ENCODE measurements at places on chromosomes 16 and 17. TPM values are rescaled to one million over a fixed set of nuclear protein-coding genes. Genes with fewer than 3 reads are reported as not detected.
A peak's percentile ranks its signal among the peaks of the same experiment; 100 is the strongest.

GRCh38 chr17:39921323-39921722 is 2.9 kb upstream of the GSDMB start:
- no peak overlapping the region for H3K4me3 ChIP-seq
- no peak for DNase-seq
- no peaks in the 10 kb centered on the region for H3K4me1 ChIP-seq
- no peaks in the 10 kb centered on the region for H3K36me3 ChIP-seq
- no peaks in the 10 kb centered on the region for H3K27me3 ChIP-seq

DNA sequence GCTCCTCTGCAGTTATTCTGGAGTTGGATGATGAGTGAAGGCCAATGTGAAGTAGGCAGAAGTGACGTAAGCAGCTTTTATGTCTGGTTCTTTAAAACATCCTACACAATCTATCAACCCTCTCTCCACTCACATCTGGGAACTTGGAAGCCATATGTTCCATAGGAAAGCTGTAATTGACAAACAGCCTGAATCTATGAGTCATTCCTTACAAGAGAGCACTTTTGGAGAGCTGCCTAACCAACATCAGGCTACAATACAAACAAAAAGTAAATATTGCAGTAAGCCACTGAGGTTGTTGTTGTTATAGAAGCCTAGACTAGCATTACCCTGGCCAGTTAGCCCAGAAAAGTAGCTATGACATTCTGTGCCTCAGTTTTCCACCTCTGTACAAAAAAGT is 5.9 kb downstream of the CCL7 start:
- no peaks in the 10 kb centered on the region for H3K27me3 ChIP-seq
- H3K4me1 ChIP-seq, result no peaks in the 10 kb centered on the region
- H3K4me3 ChIP-seq, result no peak overlapping the region
- H3K27ac ChIP-seq, result no peak overlapping the region
- DNase-seq, result no peak

GRCh38 chr17:40407460-40407859 is 10.2 kb downstream of the TOP2A start:
- no peaks in the 10 kb centered on the region for H3K27me3 ChIP-seq
- H3K27ac ChIP-seq, result no peak overlapping the region
- no peak for DNase-seq
- no peak overlapping the region for H3K4me3 ChIP-seq

DNA sequence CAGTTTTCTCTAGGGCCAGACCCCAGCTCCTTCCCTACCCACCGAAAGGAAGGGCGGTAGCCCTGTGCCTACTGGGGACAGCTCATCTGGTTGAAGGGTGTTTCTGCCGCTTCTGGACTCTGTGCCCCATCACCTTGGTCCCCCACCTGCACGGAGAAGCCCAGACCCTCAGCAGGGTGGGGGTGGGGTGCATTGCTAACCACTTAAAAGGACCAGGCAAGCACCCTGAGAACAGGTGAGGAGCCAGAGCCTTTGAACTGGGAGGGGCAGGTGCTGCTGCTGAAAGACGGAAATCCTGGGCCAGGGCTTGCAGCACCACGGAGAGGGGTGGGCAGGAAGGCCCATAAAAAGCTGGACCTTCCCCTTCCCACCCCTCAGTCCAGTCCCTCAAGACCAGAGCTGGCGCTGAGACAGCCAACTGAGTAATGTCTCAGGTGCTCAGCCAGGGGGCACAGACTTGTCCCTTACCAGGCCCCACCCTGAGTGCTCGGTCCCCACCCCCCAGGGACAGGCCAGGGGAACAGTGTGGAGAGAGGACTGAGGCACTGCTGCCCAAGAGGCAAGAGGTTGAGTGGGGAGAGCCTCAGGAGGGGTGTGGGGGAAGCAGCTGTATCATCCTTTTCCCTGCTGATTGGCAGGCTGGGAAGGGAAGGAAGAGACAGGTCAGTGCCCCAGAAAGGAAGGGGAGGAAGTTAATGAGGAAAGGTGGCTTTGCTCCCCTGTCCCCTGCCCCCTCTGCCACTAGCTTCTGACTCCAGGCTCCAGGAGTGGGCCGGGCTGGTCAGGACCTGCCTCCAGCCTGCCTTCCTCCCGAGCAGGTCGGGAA is 10.9 kb upstream of the SP2 start:
- H3K27ac ChIP-seq, result no peak overlapping the region
- H3K36me3 ChIP-seq, result no peaks in the 10 kb centered on the region
- no peaks in the 10 kb centered on the region for H3K27me3 ChIP-seq
- H3K4me3 ChIP-seq, result no peak overlapping the region

- peaks cover 14% of the 10 kb centered on the region for H3K36me3 ChIP-seq
- H3K4me1 ChIP-seq, result peaks cover 17% of the 10 kb centered on the region
Measured at GRCh38 chr16:54932021-54932660, 1.5 kb downstream of the IRX5 start.

DNA sequence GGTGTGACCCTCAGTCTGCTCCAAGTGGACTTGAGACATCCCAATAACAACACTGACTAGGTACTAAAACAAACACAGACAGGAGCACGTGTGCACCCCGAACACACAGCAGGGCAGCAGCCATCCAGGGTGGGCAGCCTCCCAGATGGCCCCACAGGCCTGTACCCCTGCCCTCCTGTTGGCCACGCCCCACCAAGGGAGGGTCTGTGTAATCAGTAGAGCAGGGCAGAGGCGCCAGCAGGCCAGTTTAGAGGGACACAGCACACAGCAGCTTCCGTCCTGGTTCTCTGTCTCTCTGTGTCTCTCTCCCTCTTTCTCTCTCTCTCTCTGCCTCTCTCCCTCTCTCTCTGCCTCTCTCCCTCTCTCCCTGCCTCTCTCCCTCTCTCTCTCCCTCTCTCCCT is 21.4 kb downstream of the ACTG1 start:
- H3K27me3 ChIP-seq, result no peaks in the 10 kb centered on the region
- H3K27ac ChIP-seq, result no peak overlapping the region
- no peaks in the 10 kb centered on the region for H3K36me3 ChIP-seq
- DNase-seq, result no peak
- no peak overlapping the region for H3K4me3 ChIP-seq

- H3K4me1 ChIP-seq, result no peaks in the 10 kb centered on the region
- peak; percentile 44 for DNase-seq
- peaks cover 2% of the 10 kb centered on the region for H3K36me3 ChIP-seq
- no peak overlapping the region for H3K27ac ChIP-seq
- H3K27me3 ChIP-seq, result no peaks in the 10 kb centered on the region
Measured at GRCh38 chr17:79082311-79083190, 7.9 kb downstream of the ENGASE start.

DNA sequence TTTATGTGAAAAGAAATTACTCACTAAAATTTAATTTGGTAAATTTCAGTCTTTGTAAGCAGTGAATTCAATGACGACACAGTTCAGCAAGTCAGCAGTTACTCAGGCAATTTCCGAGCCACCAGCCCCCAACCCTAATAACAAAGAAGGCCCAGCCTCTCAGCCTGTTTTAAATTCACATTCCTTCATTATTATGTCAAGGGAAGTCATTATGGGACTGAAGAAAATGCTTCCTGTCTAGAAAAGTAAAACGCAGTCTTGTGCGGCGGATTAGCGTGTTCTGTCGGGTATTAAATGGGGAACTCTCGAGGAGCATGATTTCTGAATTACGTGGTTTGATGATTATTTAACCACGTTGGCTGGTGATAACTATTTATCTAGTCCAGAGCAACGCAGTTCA is 177.6 kb downstream of the AIPL1 start:
- H3K36me3 ChIP-seq, result no peaks in the 10 kb centered on the region
- H3K27ac ChIP-seq, result peak overlapping the region; percentile 83
- H3K4me1 ChIP-seq, result peaks cover 20% of the 10 kb centered on the region
- peak; percentile 95 for DNase-seq

DNA sequence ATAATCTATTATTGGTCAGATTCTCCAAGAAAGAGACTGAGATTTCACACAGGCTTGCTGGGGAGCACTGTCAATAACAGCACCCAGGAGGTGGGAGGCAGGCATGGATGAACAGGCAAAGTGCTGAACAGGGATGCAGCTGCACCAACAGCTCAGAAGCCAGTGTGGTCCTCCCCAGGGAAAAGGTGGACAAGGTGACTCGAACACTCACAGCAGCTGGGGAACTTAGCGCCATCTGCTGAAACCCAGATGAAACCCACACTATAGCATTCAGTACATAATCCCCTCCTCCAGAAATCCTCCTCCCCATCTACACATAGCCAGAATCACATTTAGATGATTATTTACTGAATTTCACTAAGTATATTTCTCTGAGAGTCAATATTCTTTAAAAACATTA is 255.2 kb upstream of the WSB1 start:
- no peak overlapping the region for H3K4me3 ChIP-seq
- peak; percentile 9 for DNase-seq
- H3K36me3 ChIP-seq, result no peaks in the 10 kb centered on the region
- no peaks in the 10 kb centered on the region for H3K4me1 ChIP-seq
- no peak overlapping the region for H3K27ac ChIP-seq
- no peaks in the 10 kb centered on the region for H3K27me3 ChIP-seq

GRCh38 chr16:78405833-78406232 is 306.4 kb downstream of the WWOX start:
- H3K36me3 ChIP-seq, result no peaks in the 10 kb centered on the region
- H3K27me3 ChIP-seq, result no peaks in the 10 kb centered on the region
- no peak overlapping the region for H3K4me3 ChIP-seq
- no peaks in the 10 kb centered on the region for H3K4me1 ChIP-seq

DNA sequence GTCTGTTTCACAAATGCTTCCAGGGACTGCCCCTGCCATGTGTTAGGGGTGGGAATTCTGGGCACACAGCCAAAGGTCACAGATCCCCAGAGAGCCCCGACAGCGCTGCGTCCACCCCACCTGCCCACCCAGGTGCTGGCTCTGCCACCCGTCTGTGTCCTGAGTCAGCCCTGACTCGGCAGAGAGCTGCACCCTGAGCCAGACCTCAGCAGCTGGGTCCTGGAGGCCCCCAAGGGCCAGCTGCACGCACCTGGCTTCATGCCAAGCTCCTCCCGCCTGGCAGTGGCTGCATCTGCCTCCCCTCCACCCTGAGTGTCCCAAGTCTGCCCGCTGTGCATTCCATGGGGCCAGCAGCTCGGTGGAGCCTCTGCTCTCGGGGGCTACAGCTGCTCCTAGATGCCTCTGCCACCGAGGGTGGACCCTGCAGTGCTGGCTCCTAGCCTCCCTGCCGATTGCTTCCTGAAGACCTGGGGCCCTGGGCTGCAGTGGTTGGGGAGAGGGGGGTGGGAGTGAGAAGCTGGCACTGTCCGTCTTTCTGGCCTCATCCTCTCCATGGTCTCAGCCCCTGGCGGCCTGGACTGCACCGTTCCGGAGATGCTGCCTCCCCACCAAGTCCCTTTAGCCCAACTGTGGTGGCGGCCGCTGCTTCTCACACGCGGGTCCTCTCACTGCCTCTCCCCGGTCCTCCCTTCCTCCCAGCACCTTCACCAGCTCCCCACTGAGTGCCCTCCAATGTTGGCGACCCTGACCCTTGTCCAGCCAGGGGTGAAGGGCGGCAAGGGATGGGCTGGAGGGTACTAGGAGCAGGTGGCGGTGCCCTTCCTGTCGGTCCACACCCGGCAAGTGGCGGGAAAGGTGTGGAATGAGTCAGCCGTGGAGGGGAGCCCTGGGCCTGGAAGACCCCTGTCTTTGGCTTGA is 3.0 kb downstream of the SECTM1 start:
- no peaks in the 10 kb centered on the region for H3K27me3 ChIP-seq
- H3K27ac ChIP-seq, result no peak overlapping the region
- H3K36me3 ChIP-seq, result no peaks in the 10 kb centered on the region
- DNase-seq, result peak; percentile 64
- no peak overlapping the region for H3K4me3 ChIP-seq

- H3K36me3 ChIP-seq, result peaks cover 8% of the 10 kb centered on the region
- no peak overlapping the region for H3K27ac ChIP-seq
- H3K4me3 ChIP-seq, result no peak overlapping the region
- peaks cover 27% of the 10 kb centered on the region for H3K4me1 ChIP-seq
- DNase-seq, result no peak
Measured at GRCh38 chr17:67218385-67218950, 26.5 kb downstream of the HELZ start.

DNA sequence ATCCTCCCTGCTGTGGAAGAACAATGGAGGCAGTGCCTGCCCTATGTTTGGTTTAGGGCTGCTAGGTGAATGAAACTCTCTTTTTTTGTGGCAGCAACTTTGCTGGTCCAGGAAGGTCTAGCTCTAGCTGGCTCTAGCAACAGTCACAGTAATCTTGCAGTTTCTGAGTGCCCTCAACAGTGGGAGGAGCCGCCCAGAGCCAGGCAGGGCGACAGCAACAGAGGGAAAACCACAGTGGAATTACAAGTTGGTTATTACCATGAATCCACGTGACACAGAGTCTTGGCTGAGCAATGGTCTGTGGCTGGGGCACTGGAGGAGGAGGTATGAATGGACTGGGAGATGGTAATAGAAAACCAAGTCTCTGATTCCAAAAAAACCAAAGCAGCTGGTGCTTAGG is 10.3 kb downstream of the HSPB9 start:
- DNase-seq, result no peak
- H3K27me3 ChIP-seq, result no peaks in the 10 kb centered on the region
- H3K4me3 ChIP-seq, result no peak overlapping the region
- H3K4me1 ChIP-seq, result no peaks in the 10 kb centered on the region
- H3K36me3 ChIP-seq, result no peaks in the 10 kb centered on the region
- no peak overlapping the region for H3K27ac ChIP-seq

DNA sequence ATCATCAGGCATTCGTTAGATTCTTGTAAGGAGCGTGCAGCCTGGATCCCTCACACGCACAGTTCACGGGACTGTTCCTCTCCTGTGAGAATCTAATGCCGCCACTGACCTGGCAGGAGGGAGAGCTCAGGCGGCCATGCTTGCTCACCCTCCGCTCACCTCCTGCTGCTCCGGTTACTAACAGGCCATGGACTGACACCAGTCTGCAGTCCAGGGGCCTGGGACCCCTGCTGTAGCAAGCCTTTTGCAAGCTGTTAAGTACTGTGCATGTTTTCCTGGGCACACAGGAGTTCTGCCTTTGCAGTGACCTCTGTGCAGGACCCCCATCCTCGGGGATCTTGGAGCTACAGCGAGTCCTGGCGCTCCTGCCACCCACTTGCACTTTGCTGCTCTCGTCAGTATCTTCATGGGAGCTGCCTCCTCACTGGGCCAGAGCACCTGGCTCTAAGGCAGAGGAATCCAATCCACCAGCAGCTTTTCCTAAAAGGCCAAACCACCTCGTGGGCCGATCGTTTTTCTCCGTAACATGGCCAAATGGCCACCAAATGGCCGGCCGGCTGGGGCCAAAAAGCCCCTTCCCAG is 230.6 kb downstream of the FOXL1 start:
- peaks cover 94% of the 10 kb centered on the region for H3K27me3 ChIP-seq
- DNase-seq, result no peak
- no peak overlapping the region for H3K27ac ChIP-seq
- H3K4me3 ChIP-seq, result no peak overlapping the region
- no peaks in the 10 kb centered on the region for H3K4me1 ChIP-seq

PIGW gene
- 10.3 TPM for total RNA-seq

ACLY gene
- 175 TPM for total RNA-seq

GRN gene
- total RNA-seq, result 50.4 TPM

DLX3 gene
- 0.20 TPM for total RNA-seq

CDR2L gene
- 7.6 TPM for total RNA-seq

CSH1 gene
- not detected for total RNA-seq

MLKL gene
- 3.4 TPM for total RNA-seq
